ENCODE measurements at places on chromosomes 1 and 21. TPM values are rescaled to one million over a fixed set of nuclear protein-coding genes. Genes with fewer than 3 reads are reported as not detected.

DNA sequence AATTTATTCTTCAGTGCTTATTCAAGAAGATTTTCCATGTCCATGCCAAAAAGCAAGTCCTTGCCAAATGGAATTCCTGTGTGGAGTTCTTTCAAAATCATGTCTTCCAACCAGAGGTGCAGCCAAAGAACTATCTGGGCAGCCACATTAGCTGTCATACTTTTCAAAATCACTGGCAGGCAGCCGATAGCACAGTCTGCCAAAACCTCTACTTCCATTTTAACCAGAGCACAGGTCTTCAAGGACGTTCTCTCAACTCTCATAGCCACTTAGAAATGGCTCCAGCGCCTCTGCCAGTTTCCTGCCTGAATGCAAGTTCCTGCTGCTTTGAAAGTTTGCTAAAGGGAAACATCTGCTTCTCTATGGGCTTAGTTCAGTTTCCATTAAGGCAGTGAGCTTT is 975.7 kb upstream of the ADGRL4 start:
- H3K27me3 ChIP-seq = no peaks in the 10 kb centered on the region
- peak; percentile 71 for DNase-seq
- peaks cover 9% of the 10 kb centered on the region for H3K4me1 ChIP-seq
- no peaks in the 10 kb centered on the region for H3K36me3 ChIP-seq
- H3K4me3 ChIP-seq = peak overlapping the region; percentile 31
- peak overlapping the region; percentile 61 for H3K27ac ChIP-seq

- H3K4me1 ChIP-seq = no peaks in the 10 kb centered on the region
- H3K36me3 ChIP-seq = peaks cover 30% of the 10 kb centered on the region
- H3K27me3 ChIP-seq = no peaks in the 10 kb centered on the region
- H3K27ac ChIP-seq = no peak overlapping the region
- no peak overlapping the region for H3K4me3 ChIP-seq
Observed at GRCh38 chr1:193242000-193242399, 55.6 kb upstream of the B3GALT2 start.

DNA sequence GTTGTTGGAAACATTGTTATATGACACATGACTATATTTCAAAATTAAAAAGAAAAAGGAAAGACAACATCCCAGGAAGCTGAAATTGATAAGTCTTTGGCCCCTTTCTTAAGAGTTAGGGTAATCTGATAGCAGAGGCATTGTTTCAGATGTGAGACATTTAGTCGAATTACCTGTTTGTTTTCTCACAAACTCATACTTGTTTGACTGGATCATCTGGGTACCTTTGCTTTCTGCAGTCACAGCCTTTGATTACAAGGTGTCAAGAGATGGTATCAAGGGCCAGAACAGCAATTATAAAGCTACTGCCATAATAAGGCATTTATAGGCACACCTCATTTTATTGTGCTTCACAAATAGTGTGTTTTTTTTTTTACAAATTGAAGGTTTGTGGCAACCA is 136.3 kb downstream of the DUSP10 start:
- no peaks in the 10 kb centered on the region for H3K27me3 ChIP-seq
- no peak overlapping the region for H3K4me3 ChIP-seq
- DNase-seq = no peak
- H3K36me3 ChIP-seq = no peaks in the 10 kb centered on the region
- H3K27ac ChIP-seq = no peak overlapping the region

- H3K27ac ChIP-seq = no peak overlapping the region
- H3K36me3 ChIP-seq = peaks cover 27% of the 10 kb centered on the region
- peaks cover 6% of the 10 kb centered on the region for H3K4me1 ChIP-seq
Observed at GRCh38 chr21:33240404-33240803, 10.7 kb downstream of the IFNAR2 start.

DNA sequence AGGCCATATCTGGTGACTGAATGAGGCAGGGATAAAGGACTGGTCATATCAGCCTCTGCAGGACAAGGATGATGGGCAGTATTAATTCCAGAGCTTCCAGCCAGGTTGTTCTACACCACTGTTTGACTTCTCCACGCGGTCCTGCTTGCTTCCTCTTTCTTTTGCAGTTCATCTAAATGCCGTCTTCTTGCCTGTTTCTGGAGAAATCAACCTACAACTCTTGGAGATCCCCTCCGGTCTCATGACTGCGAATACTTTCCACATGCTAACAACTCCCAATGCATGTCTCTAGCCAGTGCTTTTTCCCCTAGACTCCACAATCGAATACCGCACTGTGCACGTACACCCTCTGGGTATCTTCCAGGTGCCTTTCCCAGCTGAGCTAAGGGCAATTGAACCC is 14.1 kb upstream of the TIAM1 start:
- H3K4me3 ChIP-seq = no peak overlapping the region
- no peak for DNase-seq
- no peak overlapping the region for H3K27ac ChIP-seq
- peaks cover 20% of the 10 kb centered on the region for H3K4me1 ChIP-seq
- H3K27me3 ChIP-seq = no peaks in the 10 kb centered on the region

GRCh38 chr1:53618500-53619366 is 120.2 kb downstream of the GLIS1 start:
- H3K27ac ChIP-seq = no peak overlapping the region
- H3K36me3 ChIP-seq = no peaks in the 10 kb centered on the region
- H3K4me3 ChIP-seq = no peak overlapping the region
- no peaks in the 10 kb centered on the region for H3K4me1 ChIP-seq
- no peak for DNase-seq

DNA sequence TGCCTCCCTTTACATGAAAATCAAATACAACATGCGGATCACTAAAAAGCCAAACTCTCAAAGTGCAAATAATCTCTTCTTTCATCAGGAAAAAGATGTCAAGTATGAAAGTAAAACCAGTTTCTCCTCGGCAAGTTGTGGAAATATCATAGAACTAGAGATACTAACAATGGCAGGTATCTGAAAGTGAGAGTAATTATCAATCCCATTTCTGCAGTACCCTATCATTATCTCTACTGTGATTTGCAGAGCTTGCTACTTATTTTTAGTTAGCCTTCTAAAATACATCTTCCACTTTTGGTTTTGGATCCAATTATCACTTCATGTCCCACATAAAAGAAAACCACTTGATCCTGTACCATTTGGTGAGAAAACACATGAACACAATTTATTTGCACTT is 3.0 kb downstream of the TP53BP2 start:
- H3K4me1 ChIP-seq = peaks cover 26% of the 10 kb centered on the region
- no peaks in the 10 kb centered on the region for H3K27me3 ChIP-seq
- no peak overlapping the region for H3K4me3 ChIP-seq
- no peak for DNase-seq
- no peak overlapping the region for H3K27ac ChIP-seq

GRCh38 chr21:44880405-44881197 is 7.1 kb upstream of the PTTG1IP start:
- peaks cover 4% of the 10 kb centered on the region for H3K36me3 ChIP-seq
- no peaks in the 10 kb centered on the region for H3K27me3 ChIP-seq
- peak; percentile 18 for DNase-seq
- no peak overlapping the region for H3K4me3 ChIP-seq

- no peak for DNase-seq
- H3K27ac ChIP-seq = no peak overlapping the region
- H3K4me1 ChIP-seq = no peaks in the 10 kb centered on the region
- H3K4me3 ChIP-seq = no peak overlapping the region
- no peaks in the 10 kb centered on the region for H3K27me3 ChIP-seq
Observed at GRCh38 chr1:244751271-244751895, 84.1 kb upstream of the COX20 start.

DNA sequence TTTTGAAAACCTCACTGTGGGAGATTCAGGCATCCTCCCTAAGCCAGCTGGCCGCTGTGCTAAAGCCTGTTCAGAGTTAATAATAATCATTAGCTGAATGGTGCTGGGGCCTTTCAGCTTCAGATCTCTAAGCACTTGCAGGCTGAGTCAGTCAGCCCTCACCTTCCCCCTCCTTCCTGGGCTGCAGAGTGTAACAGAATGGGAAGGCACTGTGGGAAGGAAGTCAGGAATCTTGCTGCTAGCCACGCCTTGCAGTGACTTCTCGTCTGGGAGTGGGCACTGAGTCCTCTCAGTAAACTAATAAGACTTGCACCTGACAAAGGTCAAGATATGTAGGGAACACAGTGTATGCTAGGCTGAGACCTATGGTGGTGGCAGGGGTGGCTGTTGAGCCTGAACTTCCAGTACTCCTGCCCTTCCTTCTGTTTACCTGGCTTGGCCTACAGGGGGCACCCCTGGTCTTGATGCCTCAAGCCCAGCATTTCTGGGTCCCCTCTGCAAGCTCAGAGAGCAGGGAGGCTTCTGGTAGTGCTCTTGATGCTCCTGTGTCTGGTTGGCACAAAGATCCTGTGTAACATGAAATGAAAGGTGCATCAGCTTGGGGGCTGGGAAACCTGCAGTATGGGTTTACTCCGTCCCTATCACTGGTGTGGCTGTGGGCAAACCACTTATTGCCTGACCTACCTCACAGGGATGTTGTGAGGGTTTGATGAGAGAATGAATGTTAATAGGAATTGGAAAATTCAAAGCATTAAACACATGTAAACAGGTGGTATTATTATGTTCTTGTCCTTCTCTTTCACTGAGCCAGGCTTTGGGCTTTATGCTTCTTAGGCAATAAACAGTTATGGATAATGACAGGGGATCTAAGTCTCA is 6.0 kb downstream of the CYB561D1 start:
- peak overlapping the region; percentile 3 for H3K27ac ChIP-seq
- H3K4me1 ChIP-seq = peaks cover 4% of the 10 kb centered on the region
- peak; percentile 41 for DNase-seq

GRCh38 chr1:42758641-42759040 is 8.2 kb downstream of the P3H1 start:
- H3K27ac ChIP-seq = no peak overlapping the region
- peaks cover 7% of the 10 kb centered on the region for H3K4me1 ChIP-seq
- H3K27me3 ChIP-seq = no peaks in the 10 kb centered on the region
- H3K36me3 ChIP-seq = peaks cover 73% of the 10 kb centered on the region
- DNase-seq = no peak

DNA sequence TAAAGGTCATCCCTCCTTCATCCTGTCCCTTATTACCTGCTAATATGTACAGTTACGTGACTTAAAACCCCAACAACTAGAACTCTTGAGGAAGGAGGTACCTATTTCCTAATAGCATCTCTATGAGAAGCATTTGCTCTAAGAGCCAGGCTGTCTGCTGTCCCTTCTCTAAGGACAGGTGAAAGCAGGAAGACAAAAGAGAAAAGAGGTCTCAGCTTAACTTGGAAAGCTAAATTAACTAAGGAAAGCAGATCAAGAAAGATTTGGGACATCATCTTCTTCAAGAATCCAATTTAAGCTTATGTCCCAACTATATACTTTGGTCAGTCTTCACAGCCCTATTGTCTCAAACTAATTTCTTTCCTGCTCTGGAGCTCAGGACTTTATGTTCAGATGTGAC is 2.9 kb downstream of the EGLN1 start:
- H3K4me1 ChIP-seq = peaks cover 44% of the 10 kb centered on the region
- peak overlapping the region; percentile 73 for H3K27ac ChIP-seq
- no peak for DNase-seq

- H3K4me1 ChIP-seq = peaks cover 12% of the 10 kb centered on the region
- no peak overlapping the region for H3K4me3 ChIP-seq
- H3K36me3 ChIP-seq = no peaks in the 10 kb centered on the region
- no peaks in the 10 kb centered on the region for H3K27me3 ChIP-seq
Observed at GRCh38 chr1:241776911-241777310, 71.1 kb upstream of the EXO1 start.

- H3K36me3 ChIP-seq = no peaks in the 10 kb centered on the region
- H3K27me3 ChIP-seq = no peaks in the 10 kb centered on the region
- no peaks in the 10 kb centered on the region for H3K4me1 ChIP-seq
- H3K27ac ChIP-seq = no peak overlapping the region
Observed at GRCh38 chr1:87583459-87583858, 254.8 kb downstream of the LMO4 start.

DNA sequence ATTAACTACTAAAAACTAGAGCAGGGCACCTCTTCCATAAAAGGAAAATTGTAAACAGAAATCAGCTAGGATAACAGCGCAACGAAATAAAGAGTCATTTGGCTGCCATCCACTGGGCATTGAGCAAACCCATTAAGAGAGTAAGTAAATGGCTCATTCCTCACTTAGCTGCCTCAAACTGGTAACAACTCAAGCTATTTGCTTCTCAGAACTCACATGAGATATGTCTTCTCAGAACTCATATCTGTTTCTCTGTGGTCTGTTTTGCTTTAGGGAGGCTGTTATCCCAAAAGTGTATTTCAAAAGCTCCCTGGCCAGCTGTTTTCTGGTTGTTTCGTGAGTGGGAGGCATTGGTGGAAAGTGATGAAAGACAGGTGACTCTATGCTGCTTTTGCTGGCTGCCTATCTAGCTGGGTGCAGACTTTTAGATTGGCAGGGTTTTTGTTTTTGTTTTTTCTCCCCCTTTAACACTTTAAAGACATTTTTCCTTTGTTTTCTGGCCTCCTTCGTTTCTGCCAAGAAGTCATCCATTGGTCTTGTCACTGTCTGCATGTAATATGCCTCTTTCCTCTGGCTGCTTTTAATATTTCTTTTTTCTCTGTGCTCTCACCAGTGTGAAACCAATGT is 269.2 kb upstream of the RGS18 start:
- peak; percentile 45 for DNase-seq
- H3K27ac ChIP-seq = no peak overlapping the region
- no peaks in the 10 kb centered on the region for H3K27me3 ChIP-seq
- peaks cover 6% of the 10 kb centered on the region for H3K4me1 ChIP-seq
- no peaks in the 10 kb centered on the region for H3K36me3 ChIP-seq

DNA sequence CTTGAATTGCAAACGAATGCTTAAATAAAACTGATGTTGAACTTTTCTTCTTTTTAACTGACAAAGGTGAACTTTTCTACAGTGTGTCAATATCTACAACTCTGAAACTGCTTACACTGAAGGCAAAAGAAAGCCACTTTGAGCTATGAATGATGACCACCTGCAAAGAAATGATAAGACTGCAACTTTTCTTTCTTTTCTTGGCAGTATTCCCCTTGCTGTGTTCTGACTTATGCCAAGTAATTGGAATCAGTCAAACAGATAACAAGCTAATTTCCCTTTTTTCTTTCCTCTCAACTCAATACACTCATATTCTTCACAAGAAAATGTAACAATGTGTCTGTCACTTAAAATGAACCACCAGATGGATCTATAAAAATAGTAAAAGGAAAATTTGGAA is 588.1 kb upstream of the BRINP3 start:
- H3K36me3 ChIP-seq = no peaks in the 10 kb centered on the region
- no peak for DNase-seq
- H3K4me1 ChIP-seq = no peaks in the 10 kb centered on the region
- H3K27ac ChIP-seq = no peak overlapping the region

The DNM3 gene
- total RNA-seq = 0.68 TPM

The OVAAL gene
- not detected for total RNA-seq

The PAPPA2 gene
- 11.5 TPM for total RNA-seq

The MAB21L3 gene
- 2.5 TPM for total RNA-seq

The CLDN17 gene
- total RNA-seq = not detected

The PODN gene
- total RNA-seq = not detected

The XKR8 gene
- 4.0 TPM for total RNA-seq

The ZNF648 gene
- total RNA-seq = not detected

The TXNIP gene
- total RNA-seq = 599 TPM
